ENCODE measurements at places on chromosomes 7 and 10. TPM values are rescaled to one million over a fixed set of nuclear protein-coding genes. Genes with fewer than 3 reads are reported as not detected.
A peak's percentile ranks its signal among the peaks of the same experiment; 100 is the strongest.

GRCh38 chr10:90846746-90847145 lies 11.1 kb downstream of the HTR7 start:
- no peak for DNase-seq
- no peak overlapping the region for H3K27ac ChIP-seq
- no peaks in the 10 kb centered on the region for H3K4me1 ChIP-seq
- no peak overlapping the region for H3K4me3 ChIP-seq
- peaks cover 24% of the 10 kb centered on the region for H3K36me3 ChIP-seq

DNA sequence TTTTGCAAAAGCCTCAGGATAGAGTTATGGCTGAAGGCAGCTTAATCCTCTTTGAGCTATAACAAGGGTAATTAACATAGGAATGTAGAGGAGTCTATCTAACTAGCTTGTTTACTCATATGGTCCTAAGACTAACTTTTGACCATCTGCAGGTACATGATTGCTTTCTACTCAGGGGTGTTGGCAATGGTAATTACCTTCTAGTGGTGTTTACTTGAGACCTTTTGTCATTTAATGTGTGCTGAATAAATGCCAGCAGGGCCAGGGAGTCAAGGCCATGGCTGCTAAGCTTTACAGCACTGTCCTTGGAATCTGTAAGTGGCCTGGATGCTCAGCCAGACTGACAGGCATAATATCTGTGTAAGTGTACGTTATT lies 1325.0 kb downstream of the XPNPEP1 start:
- H3K36me3 ChIP-seq, result no peaks in the 10 kb centered on the region
- H3K27me3 ChIP-seq, result peaks cover 56% of the 10 kb centered on the region
- H3K27ac ChIP-seq, result no peak overlapping the region
- H3K4me3 ChIP-seq, result no peak overlapping the region
- H3K4me1 ChIP-seq, result peaks cover 6% of the 10 kb centered on the region

The CCL24 gene
- total RNA-seq, result not detected

The GIMAP5 gene
- not detected for total RNA-seq

DNA sequence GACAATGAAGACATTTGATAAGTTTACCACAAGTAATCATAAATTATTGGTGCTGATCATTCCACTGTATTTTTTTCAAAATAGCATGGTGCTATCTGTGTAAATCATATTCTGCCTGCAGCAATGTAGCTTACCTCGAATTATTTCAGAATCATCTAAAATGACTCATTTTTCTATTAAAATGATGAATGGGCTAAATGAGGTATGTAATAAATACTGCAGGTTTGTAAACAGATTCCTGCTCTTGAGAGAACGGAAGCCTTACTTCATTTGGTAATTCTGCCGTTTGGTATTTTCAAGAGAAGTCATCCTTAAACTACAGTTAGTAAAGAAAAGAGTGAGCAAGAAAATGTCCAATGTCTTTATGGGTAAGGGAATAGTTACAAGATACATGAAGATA lies 115.9 kb downstream of the CHCHD3 start:
- no peak overlapping the region for H3K4me3 ChIP-seq
- H3K36me3 ChIP-seq, result no peaks in the 10 kb centered on the region
- no peak for DNase-seq
- no peak overlapping the region for H3K27ac ChIP-seq

DNA sequence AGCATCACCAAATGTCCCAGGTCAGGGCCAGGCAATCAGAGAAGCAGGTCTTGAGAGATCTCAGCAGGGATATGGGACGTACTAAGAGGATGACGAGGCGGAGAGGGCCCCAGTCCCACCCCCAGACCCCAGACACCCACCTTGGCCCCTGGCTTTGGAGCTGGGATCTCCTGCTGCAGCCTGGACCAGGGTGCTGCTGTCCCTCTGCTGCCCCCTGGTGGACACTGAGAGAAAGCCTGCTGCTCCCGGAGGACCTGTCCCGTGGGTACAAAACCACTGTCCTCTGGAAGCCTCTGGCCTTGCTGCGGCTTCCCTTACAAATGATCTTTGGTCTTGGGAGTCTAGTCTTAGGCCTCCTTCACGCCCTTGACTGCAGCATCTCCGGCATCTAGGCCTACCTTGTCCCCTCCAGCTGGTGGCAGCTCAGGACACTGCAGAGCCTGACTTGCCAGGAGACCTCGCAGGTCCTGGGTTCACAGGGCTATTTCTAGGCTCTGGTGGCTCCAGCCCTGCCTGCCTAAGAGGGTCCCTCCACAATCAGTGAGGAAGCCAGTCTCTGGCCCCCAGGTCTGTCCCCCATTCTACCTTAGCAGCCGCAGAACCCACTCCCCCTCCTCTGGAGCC lies 97.1 kb downstream of the RGS10 start:
- DNase-seq, result peak; percentile 90
- H3K27me3 ChIP-seq, result no peaks in the 10 kb centered on the region
- H3K36me3 ChIP-seq, result no peaks in the 10 kb centered on the region
- no peak overlapping the region for H3K27ac ChIP-seq
- H3K4me3 ChIP-seq, result no peak overlapping the region

The PPP1R3C gene
- 1.2 TPM for total RNA-seq

The FAM25C gene
- total RNA-seq, result not detected

DNA sequence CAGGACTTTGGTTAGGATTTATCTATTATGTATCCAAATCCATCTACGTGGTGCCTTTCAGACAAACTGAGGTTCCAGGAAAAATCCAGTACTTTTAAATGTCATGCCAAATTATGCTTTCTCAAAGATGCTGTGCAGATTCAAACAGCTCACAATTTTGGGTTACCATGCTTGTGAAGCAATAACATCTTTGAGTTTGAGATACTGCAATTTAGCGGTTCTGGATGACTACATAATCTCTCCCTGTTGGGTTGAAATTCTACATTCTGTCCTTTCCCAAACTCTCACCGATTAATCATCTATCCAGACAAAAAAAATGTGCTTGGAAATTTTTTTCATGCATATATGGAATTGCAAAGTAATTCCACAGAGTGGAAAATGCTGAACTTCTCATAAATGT lies 3.5 kb downstream of the RHOBTB1 start:
- no peak overlapping the region for H3K4me3 ChIP-seq
- no peak for DNase-seq
- H3K4me1 ChIP-seq, result no peaks in the 10 kb centered on the region
- H3K36me3 ChIP-seq, result no peaks in the 10 kb centered on the region

DNA sequence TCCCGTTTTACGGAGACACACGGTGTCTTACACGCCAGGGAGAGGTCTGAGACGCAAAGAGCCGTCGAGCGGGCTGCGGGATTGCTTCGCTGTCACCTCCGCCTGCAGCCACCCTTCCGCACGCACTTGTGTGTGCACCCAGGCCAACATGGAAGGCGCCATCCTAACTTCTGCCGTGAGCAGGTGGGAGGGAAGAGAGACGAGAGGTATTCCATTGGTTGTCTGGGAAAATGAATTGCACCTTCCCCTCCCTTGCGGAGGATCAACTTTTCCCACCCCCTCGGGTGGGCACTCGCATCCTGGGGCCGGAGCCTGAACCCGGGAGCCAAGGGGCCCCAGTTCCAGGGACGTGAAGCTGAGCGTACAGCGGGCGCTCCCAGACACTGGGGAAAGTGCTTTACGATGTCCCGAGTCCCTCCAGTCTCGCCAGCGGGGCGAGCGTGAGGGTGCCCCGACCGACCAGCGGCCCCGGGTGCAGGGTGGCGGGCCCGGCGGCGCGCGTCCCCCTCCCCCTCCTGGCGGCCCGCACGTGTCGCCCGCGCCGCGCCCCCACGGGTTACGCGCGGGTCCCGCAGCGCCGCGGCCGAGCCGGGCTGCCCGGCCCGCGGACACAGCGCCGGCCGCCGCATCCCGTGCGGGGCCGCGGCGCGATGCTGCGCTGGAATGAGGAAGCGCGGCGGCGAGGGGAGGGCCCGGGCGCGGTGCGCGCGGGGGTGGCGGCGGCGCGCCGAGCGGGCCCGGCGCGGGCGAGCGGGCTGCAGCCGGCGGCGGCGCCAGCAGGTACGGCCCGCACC lies 984 bp upstream of the IKZF1 start:
- no peak overlapping the region for H3K27ac ChIP-seq
- no peaks in the 10 kb centered on the region for H3K4me1 ChIP-seq
- peak; percentile 60 for DNase-seq
- H3K27me3 ChIP-seq, result peaks cover 18% of the 10 kb centered on the region

The ZNF32 gene
- 14.6 TPM for total RNA-seq

The BICC1 gene
- total RNA-seq, result 0.57 TPM

The CCDC172 gene
- total RNA-seq, result 1.8 TPM

GRCh38 chr7:89714131-89714530 lies 440.1 kb upstream of the STEAP1 start:
- no peak for DNase-seq
- H3K27ac ChIP-seq, result no peak overlapping the region
- H3K27me3 ChIP-seq, result no peaks in the 10 kb centered on the region

DNA sequence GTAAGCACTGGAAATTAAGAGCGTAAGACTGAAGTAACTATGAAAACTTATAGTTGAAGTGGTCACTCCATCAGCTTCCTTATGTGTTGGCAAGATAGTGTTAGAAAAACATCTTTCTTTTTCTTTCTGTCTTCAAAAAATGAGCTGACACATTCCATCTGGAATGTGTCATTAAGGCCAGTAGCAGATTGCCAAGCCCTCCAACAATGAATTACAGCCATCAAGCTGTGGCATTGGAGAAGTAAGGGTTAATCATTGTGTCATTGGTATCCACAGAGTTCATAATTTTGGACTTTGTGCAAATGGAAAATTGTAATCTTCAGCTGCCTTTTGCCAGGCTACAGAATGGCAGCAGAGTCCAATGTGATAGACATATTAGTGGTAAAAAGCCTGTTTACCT lies 926.3 kb downstream of the NRG3 start:
- no peak overlapping the region for H3K27ac ChIP-seq
- H3K4me3 ChIP-seq, result no peak overlapping the region
- H3K27me3 ChIP-seq, result no peaks in the 10 kb centered on the region

DNA sequence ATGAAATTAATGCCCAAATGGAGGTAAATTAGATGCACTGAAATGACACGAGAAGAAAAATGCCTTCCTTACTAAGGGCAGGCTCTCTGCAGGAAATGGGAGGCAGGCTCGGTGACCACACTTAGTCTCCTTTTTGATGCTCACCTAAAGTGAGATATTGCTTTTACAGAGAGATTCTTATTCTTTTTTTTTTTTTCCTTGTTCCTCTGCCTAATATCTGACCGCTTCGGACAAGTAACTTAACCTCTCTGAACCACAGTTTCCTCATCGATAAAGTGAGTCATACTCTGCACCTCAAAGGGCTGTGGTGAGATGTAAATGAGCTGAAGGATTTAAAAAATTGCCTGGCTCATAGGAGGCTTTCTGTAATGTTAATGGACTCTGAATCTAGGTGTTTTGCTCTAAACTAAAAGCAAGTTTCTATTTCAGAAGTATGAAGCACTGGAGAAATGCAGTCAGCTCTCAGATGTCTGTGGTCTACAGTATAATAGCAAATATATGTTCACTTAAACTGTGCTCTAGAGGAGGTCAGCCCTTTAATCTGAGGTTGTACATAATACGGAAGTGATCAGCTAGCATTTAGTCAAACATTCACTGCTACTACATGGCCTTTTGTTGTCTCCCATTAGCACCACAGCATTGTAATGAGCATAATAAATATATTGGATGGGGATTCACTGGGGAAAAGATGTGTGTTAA lies 23.2 kb downstream of the NKX2-3 start:
- no peak overlapping the region for H3K4me3 ChIP-seq
- no peak overlapping the region for H3K27ac ChIP-seq
- no peak for DNase-seq
- H3K4me1 ChIP-seq, result no peaks in the 10 kb centered on the region
- H3K36me3 ChIP-seq, result no peaks in the 10 kb centered on the region
- H3K27me3 ChIP-seq, result no peaks in the 10 kb centered on the region

The SPDYE9 gene
- not detected for total RNA-seq

The TWIST1 gene
- not detected for total RNA-seq

GRCh38 chr10:76732306-76732705 lies 905.3 kb downstream of the KCNMA1 start:
- H3K36me3 ChIP-seq, result peaks cover 5% of the 10 kb centered on the region
- H3K27me3 ChIP-seq, result no peaks in the 10 kb centered on the region
- no peaks in the 10 kb centered on the region for H3K4me1 ChIP-seq
- no peak overlapping the region for H3K4me3 ChIP-seq
- DNase-seq, result no peak
- no peak overlapping the region for H3K27ac ChIP-seq

- H3K4me3 ChIP-seq, result no peak overlapping the region
- DNase-seq, result no peak
- H3K36me3 ChIP-seq, result no peaks in the 10 kb centered on the region
- H3K27me3 ChIP-seq, result no peaks in the 10 kb centered on the region
- no peak overlapping the region for H3K27ac ChIP-seq
- peaks cover 4% of the 10 kb centered on the region for H3K4me1 ChIP-seq
Measured at GRCh38 chr7:108059526-108059925, 56.6 kb upstream of the LAMB1 start.

- H3K27me3 ChIP-seq, result no peaks in the 10 kb centered on the region
- no peaks in the 10 kb centered on the region for H3K4me1 ChIP-seq
- peaks cover 53% of the 10 kb centered on the region for H3K36me3 ChIP-seq
- H3K27ac ChIP-seq, result no peak overlapping the region
Measured at GRCh38 chr10:68781613-68782574, 45.4 kb upstream of the STOX1 start.

DNA sequence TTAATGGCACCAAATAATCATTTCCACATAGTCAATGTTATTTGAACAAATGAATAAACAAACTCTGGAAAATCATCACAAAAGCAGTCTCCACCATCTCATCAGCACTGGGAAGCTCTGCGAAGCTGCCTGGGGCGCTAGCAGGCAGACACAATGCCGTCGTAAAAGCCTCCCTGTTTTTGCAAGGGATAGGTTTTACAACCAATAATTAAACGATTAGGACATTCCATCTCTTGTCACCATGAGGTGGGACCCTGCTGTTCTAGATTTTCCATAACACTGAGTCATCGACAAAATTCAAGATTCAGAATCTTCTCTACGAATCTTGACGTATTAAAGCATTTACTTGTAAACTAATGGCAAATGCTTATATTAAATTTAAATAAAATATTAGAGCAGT lies 172.8 kb upstream of the AKR1E2 start:
- no peak overlapping the region for H3K27ac ChIP-seq
- H3K4me1 ChIP-seq, result no peaks in the 10 kb centered on the region
- no peaks in the 10 kb centered on the region for H3K36me3 ChIP-seq

GRCh38 chr7:6438427-6438826 lies 9.3 kb downstream of the DAGLB start:
- DNase-seq, result no peak
- H3K4me3 ChIP-seq, result no peak overlapping the region
- no peak overlapping the region for H3K27ac ChIP-seq

DNA sequence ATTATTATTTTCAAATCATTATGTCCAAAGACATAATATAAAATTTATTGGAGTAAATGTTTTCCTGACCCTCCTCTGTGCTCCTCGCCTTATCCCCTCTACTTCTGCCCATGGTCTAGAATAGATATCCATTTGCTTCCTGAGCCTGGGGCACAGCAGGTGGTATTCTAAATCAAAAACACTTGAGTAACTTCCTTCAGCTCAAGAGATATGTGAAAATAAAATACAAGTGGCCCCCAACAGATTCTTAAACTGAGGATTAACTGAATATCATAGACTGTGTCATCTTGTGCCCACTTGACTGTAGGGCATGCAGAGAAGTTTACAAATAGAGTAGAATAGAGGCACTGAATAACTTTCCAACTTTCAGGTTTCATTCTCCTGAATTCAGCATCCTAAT lies 59.1 kb downstream of the HGF start:
- no peaks in the 10 kb centered on the region for H3K27me3 ChIP-seq
- DNase-seq, result no peak
- no peaks in the 10 kb centered on the region for H3K36me3 ChIP-seq
- H3K4me1 ChIP-seq, result 0 out of 2 replicates have a peak, but pooled peaks cover 3% of the 10 kb centered on the region
- H3K27ac ChIP-seq, result no peak overlapping the region

The NYAP1 gene
- 3.2 TPM for total RNA-seq

GRCh38 chr7:6489612-6490011 lies 41.9 kb upstream of the DAGLB start:
- no peaks in the 10 kb centered on the region for H3K4me1 ChIP-seq
- no peaks in the 10 kb centered on the region for H3K27me3 ChIP-seq
- no peak overlapping the region for H3K27ac ChIP-seq
- H3K36me3 ChIP-seq, result peaks cover 4% of the 10 kb centered on the region

Measured in H9 (cell line).